ENCODE measurements at places on chromosomes 1 and 21.

DNA sequence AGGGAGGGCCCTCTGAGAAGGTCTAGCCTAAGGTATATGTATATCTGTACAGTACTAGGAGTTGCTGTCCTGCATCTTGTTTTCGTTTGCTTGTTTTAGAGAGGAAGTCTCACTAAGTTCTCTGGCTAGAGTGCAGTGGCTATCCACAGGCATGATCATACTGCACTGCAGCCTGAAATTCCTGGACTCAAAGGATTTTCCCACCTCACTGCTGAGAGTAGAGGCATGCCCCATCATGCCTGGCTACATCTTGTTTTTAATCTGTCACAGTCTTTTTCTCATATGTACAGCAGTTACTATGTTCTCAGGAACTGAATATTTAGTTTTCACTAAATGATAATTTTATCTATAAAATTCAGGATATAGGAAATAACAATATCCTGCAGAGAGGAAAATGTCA lies 15.3 kb upstream of the PYHIN1 start:
- no peak for DNase-seq

DNA sequence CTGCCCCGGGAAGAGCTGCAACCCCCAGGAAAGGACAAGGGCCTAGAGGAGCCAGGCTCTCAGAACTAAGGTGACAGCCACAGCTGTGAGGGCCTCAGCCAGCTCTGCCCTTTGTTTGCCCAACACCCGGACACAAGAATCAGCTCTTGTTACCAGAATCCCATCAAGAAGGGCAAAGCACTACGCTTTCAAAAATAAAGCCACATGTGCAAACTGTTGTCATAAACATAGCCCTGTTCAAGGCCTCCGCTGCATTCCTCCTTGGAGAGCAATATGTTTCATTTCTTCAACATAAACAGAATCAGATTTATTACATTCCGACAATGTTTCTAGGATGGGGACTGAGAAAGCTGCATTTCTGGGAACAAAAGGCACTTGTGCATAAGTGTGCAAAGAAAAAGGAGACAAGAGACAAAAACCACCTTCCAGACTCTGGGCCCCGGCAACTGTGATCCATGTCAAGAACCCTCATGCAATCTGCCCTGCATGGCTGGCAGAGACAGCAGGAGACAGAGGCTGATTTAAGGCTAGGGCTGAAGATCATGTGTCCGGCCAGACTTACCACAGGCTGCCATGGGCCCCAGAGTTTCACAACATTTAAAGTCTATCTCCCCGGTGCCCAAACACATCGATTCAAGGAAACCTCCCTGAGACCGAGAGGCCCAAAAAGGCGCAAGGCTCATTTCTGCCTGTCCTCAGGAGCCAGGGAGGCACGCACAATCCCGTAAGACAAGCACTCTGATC lies 71.0 kb downstream of the SSBP3 start:
- no peak for DNase-seq

DNA sequence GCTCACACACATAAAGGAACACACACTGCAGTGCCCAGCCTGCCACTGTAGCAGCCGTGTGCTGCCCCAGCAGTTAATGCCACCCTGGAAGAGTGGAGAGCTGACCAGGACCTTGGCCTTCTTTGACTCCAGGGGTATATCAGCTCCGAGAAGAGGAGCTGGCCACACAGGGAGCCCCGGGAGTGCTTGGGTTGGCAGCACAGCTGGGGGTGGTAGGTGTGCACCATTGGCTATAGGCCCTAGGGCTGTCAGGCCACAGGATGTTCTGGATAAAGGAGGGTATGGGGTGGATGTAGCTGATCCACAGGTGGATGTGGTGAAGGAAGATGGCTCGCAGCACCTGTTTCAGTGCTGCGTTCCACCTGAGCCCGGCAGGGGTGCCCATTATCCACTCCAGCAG lies 640.5 kb downstream of the PLPP3 start:
- no peak for DNase-seq

GRCh38 chr1:216903382-216903740 lies 180.1 kb upstream of the ESRRG start:
- peak; percentile 48 for DNase-seq

- DNase-seq, result no peak
Measured at GRCh38 chr1:172833954-172834353, 175.1 kb downstream of the FASLG start.

GRCh38 chr1:38587766-38588165 lies 271.8 kb downstream of the RRAGC start:
- DNase-seq, result no peak

DNA sequence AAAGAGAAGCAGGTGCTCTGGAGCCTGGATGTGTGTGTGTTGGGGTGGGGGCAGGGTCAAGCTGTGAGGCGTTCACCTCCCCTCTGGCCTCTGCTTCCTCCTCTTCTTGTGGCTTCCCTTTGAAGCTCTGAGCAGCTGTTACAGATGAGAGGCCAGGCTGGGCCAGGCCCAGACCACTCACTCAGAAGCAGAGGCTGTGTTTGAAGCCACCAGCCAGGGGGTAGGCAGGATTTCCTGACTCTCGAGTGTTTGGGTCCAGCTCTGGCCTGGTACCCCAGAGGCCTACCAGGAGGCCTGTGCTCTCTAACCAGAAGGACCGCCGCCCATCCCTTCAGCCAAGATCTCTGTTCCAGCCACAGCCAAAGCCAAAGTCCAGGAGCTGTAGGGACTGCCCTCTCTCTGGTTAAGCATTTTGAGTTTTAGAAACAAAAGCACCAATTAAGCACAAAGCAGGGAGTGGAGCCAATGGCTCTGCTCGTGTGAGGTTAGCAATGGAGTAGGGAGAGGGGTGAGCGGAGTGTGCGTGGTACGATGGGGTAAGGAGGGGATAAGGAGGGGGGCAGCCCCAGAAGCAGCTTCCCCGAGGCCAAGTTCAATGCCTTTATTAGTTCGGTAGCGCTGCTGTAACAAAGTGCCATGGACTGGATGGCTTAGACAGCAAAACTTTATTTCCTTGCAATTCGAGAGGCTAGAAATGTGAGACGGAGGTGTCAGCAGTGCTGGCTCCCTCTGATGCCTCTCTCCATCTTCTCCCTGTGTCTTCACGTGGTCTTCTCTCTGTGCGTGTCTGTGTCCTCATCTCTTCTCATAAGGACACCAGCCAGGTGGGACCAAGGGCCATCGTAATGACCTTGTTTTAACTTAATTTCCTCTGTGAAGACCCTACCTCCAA lies 20.5 kb downstream of the RCSD1 start:
- no peak for DNase-seq

- no peak for DNase-seq
Measured at GRCh38 chr21:28396421-28396820, 596.3 kb downstream of the LTN1 start.

DNA sequence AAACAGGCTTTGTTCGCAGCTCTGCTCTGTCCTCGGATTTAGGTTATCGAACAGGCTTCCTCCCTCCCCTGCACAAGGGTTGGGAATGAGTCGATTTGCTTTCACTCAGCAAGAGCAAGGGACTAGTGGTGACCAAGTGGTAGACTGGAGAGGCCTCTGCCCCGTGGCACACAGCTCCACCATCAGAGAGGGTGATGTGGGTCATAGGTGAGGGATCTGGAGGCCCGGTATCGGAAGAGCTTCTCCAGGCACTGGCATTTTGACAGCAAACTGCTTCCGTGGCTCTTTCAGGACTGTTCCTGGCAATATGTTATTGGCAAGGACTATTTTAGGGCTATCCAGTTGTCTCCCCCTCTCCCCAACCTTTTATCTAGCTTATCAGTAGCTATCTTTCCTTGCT lies 3.1 kb upstream of the ELF3 start:
- no peak for DNase-seq

GRCh38 chr1:161499099-161500039 lies 5.9 kb upstream of the FCGR2A start:
- no peak for DNase-seq

GRCh38 chr1:155801149-155801548 lies 55.9 kb downstream of the GON4L start:
- no peak for DNase-seq

DNA sequence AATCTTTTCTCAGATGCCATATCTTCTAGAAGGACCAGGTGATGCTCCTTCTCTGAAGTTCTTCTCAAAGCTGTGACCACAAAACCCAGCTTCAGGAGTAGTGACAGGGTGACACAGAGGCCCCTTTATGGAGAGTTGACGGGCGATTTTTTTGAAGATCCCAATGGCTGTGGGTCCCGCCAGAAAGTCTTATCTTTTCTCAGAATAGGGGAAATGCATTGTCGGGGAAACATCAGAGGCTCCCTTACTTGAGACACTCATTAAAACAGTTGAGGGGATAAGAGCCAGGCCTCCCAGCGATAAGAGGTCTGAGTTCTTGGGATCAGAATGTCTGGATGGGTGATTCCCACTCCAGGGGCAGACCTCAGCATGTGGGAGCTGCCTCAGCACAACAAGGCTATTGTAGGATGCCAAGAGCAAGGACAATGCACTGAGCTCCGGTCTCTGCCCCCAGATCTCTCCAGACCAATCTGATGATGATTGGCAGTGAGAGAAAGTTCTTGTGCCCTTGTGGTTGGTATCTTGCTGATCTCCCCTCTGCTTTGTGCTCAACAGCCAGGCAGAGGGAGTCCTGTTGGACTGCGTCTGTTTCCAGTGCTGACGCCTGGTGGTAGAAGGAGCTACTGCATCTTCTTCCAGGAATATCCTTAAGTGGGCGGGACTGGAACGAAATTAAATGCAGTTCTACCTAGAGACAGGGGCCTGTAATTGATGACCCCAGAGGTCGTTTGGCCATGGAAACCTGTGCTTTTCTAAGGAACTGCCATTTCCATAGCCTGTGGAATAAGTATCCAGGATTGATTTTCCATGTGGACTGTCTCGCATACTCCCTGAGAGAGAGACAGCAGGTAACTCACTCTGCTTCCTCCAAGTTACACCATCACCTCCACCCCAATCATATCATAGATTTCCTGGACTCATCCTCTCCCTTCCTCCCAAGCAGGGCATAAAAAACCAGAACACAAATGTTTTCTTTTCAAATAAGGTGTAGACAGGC lies 6.8 kb upstream of the ACKR1 start:
- DNase-seq, result peak; percentile 82

- DNase-seq, result no peak
Measured at GRCh38 chr1:156639601-156640101, 2.3 kb upstream of the BCAN start.

- DNase-seq, result no peak
Measured at GRCh38 chr1:59150577-59151386, 146.1 kb upstream of the FGGY start.

- DNase-seq, result no peak
Measured at GRCh38 chr1:91080650-91081049, 58.8 kb upstream of the ZNF644 start.

DNA sequence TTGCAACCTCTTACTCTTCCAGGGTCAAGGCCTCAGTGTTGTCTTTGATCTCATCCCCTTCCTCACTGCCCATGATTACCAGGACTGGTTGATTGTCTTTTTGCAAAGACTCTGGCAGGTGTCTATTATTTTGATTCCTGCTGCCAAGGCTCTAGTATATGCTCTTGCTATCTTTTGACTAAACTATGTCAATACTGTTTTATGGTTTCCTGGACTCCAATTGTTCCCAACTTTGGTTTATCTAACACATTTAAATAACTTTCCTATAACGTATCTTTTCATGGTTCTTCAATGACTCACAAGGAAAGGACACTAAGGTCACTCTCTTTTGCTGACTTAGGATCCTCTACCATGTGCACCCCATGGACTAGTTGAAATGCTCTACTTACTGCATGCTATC lies 141.5 kb downstream of the PTPRC start:
- no peak for DNase-seq

DNA sequence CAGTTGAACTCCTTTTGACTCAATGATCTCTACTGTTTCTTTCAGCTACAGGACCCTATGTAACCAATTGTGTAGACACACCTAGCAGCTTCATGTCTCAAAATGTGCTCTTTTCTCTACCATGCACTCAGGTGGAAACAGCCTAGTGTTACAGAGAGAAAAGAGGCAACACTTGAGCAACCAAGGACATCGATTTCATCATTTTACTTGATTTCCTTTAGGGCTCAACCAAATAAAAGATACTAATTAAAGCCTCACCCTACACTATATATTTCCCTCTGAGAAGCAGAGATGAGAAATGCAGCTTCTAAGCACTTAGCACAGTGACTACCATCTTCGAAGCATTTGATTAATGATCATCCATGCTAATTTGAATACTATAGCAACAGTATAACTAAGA lies 55.1 kb downstream of the PTGER3 start:
- no peak for DNase-seq

DNA sequence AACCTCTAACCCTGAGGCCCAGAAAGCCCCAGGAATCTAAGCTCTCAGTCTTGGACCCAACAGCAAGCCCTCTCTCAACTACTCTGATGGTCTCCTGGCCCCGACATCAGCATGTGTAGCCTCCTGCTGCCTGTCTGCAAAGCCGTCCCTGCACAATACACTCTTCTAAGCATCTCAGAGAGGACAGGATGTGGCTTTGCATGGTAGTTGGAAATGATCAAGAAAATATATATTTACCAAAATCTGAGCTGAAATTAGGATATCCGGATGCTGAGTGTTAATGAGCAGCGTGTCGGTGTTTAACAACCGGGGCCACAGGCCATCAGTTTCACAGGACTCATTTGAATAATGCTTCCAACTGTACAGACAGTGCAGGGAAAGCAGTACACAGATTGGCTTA lies 59.1 kb upstream of the SIM2 start:
- DNase-seq, result no peak

- no peak for DNase-seq
Measured at GRCh38 chr1:246786606-246787238, 62.5 kb downstream of the SCCPDH start.

DNA sequence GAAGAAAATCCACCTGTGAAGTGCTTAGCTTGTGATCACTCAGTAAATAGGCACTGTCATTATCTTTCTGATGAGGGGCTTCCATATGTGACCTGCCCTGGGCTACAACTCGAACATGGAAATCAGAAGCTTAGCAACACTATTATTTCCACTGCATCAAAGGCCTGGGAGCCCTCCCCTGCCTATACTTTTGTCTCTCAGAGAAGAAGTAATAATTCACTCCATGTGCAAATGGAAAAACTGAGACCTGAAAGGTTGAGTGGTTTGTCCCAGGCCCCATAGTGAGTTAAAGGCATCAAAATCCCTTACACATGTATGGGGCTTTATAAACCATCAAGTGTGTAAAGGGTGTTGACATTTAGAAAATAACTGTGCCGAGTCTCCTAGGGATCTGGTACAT lies 20.9 kb downstream of the SOX13 start:
- DNase-seq, result no peak

GRCh38 chr1:227437495-227438008 lies 119.3 kb upstream of the CDC42BPA start:
- no peak for DNase-seq

GRCh38 chr1:111891566-111891965 lies 97.9 kb downstream of the KCND3 start:
- no peak for DNase-seq

DNA sequence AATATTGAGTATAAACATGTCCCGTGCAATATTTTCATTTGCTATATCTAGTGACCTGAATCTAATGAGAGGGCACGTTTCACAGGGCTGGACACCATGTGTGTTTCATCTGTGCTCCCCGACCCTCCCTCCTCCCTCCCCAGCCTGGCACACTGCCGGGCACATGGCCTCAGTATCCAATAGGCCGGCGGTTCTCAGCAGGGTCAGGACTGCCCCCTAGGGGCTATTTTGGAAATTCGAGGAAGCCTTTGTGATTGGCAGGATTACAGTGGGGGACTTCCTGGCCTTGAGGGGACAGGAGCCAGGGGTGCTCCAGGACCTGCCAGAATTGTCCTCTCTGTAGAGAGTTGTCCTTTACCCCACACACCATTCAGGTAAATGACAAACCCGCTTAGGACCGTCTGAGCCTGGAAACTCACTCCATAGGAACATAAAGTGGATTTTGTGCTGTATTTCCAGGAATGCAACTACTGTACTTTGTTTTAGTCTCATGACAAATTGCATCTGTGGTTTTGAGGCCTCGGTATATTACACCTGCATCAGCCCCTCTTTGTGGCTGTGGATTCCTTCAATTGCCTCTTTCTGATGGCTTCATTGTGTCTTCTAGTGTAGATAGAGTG lies 109.5 kb upstream of the SIM2 start:
- peak; percentile 49 for DNase-seq
